ENCODE measurements at places on chromosomes 16 and 17. TPM values are rescaled to one million over a fixed set of nuclear protein-coding genes. Genes with fewer than 3 reads are reported as not detected.

Gene RGS11
- 6.6 TPM for total RNA-seq

Gene HES7
- not detected for total RNA-seq

GRCh38 chr16:27492588-27492979 is 57.1 kb downstream of the GTF3C1 start:
- no peak for DNase-seq

- no peak for DNase-seq
These were observed 189.7 kb upstream of the SDK2 start for GRCh38 chr17:73833775-73834488.

- no peak for DNase-seq
These were observed 31.9 kb downstream of the ZNF287 start for GRCh38 chr17:16537130-16537458.

DNA sequence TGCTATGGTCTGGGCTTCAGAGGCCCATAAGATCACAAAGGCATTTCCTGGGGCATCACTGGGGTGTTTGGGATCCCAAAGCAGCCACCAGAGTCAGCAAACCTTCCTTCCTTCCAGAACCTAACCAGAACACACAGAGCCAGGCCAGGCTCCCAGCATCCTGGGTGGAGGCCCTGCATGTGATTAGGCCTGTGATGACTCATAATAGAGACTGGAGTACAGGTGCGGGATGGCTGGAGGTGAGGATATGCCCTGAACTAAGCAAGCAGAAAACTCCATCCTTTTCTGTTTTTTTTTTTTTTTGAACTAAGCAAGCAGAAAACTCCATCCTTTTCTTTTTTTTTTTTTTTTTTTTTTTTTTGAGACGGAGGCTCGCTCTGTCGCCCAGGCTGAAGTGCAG is 17.7 kb upstream of the GFOD2 start:
- no peak for DNase-seq

- DNase-seq = no peak
These were observed 26.9 kb upstream of the PPM1E start for GRCh38 chr17:58728798-58729197.

GRCh38 chr16:14248791-14249190 is 177.7 kb downstream of the MRTFB start:
- DNase-seq = no peak

GRCh38 chr16:75237398-75238131 is 13.9 kb downstream of the BCAR1 start:
- no peak for DNase-seq
